Fibroblast of skin of scalp (primary cell): ENCODE measurements at places on chromosomes 4 and X.

DNA sequence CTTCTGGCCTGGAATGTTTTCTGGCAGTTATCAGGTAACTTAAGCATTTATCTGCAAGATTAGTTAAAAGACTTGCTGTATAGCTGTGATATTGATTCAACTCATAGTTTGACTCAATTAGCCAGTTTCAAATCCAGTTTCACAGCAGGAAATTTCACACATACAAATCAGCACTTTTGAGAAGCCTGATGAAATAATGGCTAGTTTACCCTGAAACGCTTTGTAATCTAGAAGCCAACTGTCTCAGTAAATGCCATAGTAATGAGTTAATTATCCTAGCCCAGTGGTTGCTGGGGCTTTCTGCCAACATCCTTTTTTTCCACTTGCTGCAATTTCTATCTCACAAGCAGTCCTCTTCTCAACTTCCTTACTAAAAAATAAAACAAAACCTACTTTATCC is 53.1 kb downstream of the ARHGEF38 start:
- peak; percentile 24 for DNase-seq

GRCh38 chrX:118432799-118433198 is 62.8 kb upstream of the DOCK11 start:
- no peak for DNase-seq

DNA sequence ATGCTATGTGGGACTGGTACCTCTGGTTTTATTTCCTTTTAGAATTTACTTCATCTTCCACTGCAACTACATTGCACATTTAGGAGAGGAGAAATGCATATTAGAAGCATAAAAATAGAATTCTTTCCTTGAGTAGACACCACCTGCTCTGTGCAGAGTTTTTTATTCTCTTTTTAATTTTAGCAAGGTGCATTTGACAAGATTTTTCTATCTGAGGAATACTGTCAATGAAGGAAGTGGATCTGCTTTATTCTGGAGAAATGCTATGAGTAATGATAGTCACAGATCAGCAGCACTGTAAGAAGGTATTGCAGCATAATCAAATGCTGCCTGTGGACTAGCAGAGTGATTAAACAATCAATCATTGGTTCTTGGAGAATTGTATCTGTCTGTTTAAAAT is 1038.3 kb downstream of the RAPGEF2 start:
- DNase-seq, result no peak

- peak; percentile 29 for DNase-seq
Measured at GRCh38 chrX:24838629-24839028, 144.9 kb downstream of the POLA1 start.

DNA sequence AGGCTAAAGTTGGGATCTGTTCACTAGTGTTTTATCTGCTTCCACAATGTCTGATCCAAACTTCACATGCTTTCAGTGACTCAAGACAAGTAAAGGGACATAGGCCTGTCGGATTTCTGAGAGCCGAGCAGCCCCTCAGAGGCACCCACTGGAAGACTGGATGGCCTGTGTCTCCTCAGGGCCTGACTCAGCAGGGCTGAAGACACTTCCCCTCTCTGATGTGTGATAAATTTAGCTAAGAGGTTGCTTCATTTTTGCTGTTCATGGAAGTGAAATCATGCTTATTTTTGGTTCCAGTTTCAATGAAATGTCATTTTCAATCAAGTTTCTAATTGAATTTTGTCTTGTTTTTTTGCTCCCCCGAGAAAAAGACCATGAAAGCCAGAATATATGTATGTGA is 93.7 kb downstream of the MXRA5 start:
- DNase-seq, result peak; percentile 30

GRCh38 chr4:175787948-175788347 is 24.1 kb downstream of the GPM6A start:
- DNase-seq, result no peak

DNA sequence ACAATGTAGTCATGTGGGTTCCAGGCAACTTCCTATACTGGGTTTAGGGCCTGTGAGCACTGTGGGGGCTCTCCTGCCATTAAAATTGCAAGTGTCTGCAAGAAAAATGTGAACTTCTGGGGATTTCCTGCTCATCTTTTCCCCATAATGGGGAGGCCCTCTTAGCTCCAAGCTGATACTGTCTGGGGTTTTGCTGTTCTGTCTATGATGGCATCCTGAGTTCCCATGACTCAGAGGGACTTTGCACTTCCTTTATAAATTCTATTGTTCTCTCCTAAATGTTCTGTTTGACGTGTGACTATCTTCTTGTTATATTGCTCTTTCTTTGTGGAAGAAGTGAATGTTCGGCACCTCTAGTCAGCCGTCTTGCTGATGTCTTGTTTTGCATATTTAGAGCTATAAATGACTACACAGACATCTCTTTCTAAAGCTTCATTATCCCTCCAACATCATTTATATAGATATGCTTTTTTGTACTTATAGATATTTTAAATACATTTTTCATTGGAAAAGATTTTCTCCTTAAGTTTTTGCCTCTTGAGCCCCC is 465.8 kb downstream of the NAF1 start:
- DNase-seq, result peak; percentile 3

DNA sequence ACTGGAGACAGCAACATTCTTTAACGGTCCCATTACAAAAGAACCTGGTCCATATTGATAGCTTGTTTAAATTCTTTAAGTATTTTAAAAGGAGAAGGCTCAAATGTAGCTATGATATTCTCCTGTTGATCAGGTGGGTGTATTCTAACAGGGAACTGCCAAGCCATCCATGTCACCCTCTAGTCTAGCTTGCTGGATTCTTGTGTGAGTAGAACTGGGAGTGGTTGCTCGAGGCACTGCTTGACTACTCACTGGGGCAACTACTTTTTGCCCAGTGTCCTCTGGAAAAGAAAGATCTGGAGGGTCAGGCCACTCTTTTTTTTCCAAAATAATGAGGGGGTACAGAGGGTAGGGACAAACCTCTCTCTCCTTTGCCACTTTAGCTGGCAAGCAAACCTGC is 155.1 kb downstream of the ZNF518B start:
- DNase-seq, result no peak

GRCh38 chrX:26574234-26574633 is 358.3 kb downstream of the MAGEB5 start:
- DNase-seq, result peak; percentile 69

GRCh38 chrX:67328476-67328875 is 215.3 kb upstream of the AR start:
- no peak for DNase-seq

GRCh38 chr4:20338841-20339240 is 87.1 kb downstream of the SLIT2 start:
- peak; percentile 18 for DNase-seq

DNA sequence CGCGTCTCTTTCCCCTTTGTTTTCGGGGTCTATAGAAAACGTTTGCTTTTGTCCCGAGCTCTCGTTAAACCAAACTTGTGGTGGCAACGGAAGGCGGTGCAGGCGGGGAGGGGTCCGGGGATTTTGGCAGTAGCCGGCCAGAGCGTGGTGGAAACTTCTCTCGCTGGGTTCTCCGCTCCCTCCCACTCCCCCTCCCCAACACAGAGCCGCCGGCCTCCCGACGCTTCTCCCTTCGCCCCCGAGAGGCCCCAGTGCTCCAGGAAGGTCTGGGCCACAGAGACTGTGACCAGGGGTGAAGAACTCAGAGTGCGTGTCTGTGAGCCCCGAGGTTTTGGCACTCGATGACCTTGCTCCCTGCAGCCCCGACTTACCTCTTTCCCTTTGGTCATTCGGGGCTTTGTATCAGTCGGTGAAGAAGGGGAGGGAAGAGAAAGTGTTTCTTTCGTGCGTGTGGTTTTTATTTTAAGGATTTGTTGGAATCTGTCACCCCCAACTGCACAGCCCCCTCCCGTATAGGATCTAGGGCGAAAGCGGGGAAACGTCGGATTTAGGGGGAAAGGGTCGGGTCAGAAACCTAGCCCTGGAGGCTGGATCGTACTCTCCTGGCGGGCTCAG is 9.0 kb upstream of the BCOR start:
- DNase-seq, result no peak

DNA sequence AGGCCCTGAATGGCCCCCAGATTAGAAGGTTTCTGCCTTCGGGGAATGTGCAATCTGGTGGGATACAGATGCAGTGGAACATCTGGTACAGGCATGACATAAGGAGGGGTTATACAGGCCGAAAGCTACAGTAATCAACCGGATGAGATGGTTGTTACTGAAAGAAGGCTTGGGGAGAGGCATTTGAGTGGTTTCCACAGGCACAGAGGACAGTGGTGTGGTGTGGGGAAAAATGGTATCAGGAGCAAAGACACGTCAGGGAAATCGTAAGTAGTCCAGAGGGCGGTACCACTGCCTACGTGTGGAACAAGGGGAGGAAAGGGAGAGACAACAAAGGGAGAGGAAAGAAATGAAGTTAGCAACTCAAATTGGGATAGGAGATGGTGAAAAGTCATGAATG is 3.0 kb downstream of the PDLIM3 start:
- DNase-seq, result no peak

GRCh38 chrX:9352243-9352642 is 112.6 kb upstream of the TBL1X start:
- DNase-seq, result no peak

- peak; percentile 79 for DNase-seq
Measured at GRCh38 chr4:140103676-140104075, 50.3 kb downstream of the MAML3 start.

- no peak for DNase-seq
Measured at GRCh38 chrX:100797359-100797758, 22.8 kb upstream of the CSTF2 start.

GRCh38 chr4:36420111-36420679 is 138.8 kb downstream of the DTHD1 start:
- DNase-seq, result no peak

GRCh38 chr4:188941524-188942119 is 802.4 kb downstream of the TRIML1 start:
- peak; percentile 99 for DNase-seq

DNA sequence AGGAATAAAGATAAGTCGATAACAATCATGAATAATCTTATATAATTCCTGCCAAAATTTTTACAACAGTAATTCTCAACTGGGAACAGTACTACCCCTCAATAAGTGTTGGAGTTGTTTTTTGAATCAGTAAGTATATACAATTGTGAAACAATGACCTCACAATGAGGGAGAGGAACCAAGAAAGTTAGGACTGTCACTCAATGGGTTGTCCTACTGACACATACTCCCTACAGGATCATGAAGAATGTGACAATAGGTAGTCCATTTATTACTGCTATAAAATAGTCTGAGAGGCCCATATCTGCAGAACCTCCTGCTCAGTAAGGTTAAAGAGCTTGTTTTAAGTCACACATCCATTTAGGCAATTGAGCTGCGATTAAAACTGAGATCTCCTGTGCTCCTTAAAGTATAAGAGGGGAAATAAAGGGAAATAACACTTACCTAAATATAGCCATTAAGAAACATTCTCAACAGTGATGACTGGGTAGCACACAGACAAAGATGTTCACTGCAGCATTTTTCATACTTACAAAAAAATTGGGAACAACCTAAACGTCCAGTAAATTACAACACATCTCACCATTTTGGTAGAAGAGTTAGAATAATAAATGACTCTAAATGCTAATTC is 26.2 kb downstream of the FBXW7 start:
- DNase-seq, result no peak

DNA sequence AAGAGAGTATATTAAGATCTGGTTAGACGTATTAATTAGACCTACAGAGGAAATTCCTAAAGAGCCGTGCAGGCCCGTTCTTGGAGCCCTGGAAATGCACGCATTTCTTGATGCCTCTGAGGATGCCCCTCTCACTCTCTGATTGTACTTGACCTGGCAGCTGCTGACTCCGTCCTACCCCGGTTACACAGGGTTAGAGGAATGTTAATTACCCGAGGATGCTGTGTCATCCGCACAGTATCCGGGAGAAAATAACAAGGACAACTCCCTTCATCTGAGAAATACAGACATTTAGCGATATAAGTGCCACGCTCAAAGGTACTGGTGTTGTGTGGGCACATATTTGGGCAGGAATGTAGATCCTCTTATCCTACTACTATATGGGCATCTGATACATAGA is 404.6 kb upstream of the FAT1 start:
- DNase-seq, result peak; percentile 77

DNA sequence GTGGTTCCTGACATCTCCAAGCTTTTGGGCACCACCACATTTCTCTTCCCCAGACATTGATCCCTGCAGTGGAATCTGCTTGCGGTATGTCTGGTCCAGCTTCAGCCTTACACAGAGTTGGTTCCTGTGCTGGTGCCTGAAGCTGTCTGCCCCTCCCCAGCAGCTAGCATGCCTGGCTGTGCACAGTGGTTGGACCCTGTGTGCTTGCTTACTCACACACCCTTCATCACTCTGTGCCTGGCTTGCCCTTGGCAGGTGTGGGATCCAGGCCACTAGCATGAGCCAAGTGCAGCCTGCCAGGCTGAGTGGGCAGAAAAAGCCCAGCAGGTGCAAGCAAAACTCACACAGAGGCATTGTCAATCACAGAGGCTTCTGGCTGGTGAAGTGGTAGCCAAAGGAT is 473.8 kb downstream of the ACTRT1 start:
- no peak for DNase-seq

DNA sequence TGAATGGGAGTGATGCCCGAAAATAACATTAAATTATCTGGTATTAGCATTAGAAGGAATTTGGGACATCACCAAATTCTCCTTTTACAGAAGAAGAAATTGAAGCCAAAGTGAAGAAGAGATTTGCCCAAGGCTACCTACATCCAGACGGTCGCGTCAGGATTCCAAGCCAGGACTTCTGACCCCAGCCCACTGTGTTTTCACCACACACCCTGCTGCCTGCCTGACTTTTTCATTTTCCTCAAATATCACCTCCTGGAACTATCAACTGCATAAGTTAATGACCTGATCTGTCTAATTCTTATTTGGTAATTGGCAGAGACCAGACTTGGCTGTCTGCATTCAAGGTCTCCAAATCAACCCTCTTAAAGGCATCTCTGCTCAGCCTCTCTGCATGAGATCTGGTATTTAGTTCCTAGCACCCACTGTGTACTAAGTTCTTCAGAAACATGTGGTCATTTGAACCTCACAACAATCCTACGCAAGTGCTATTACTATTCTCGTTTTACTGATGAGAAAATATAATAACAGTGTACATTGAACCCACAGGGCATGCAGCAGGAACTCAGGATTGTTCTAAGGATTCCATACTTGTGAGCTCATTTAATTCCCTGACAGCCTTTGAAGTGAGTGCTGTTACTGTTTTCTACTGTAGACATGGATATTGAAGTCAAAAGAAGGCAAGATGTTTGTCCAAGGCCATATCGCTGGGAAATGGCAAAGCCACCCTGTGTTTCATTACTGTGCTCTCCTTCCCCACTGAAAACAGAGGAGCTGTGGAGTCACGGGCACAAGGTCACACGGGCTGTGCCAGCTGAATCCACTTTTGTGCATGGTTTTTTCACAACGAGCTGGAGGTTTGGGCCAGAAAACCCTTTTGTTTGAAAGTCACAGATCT is 195.2 kb upstream of the C1QTNF7 start:
- DNase-seq, result peak; percentile 78

DNA sequence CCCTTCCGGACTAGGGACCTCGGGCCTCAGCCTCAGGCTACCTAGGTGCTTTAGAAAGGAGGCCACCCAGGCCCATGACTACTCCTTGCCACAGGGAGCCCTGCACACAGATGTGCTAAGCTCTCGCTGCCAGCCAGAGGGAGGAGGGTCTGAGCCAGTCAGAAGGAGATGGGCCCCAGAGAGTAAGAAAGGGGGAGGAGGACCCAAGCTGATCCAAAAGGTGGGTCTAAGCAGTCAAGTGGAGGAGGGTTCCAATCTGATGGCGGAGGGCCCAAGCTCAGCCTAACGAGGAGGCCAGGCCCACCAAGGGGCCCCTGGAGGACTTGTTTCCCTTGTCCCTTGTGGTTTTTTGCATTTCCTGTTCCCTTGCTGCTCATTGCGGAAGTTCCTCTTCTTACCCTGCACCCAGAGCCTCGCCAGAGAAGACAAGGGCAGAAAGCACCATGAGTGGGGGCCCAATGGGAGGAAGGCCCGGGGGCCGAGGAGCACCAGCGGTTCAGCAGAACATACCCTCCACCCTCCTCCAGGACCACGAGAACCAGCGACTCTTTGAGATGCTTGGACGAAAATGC is at the start of gene WAS:
WAS (plus strand) TSS at position 389 of the 572 bp plus-strand sequence; CDS start at position 444, 55 bp downstream.
- DNase-seq, result no peak
